Mesothelial cell of epicardium (in vitro differentiated cells): ENCODE measurements at places on chromosomes 1 and 21. TPM values are rescaled to one million over a fixed set of nuclear protein-coding genes. Genes with fewer than 3 reads are reported as not detected.

OR10Z1 gene
- not detected in 3 replicates for total RNA-seq

IGSF5 gene
- total RNA-seq, result 2.2 to 2.5 TPM (median 2.2 TPM) in 3 replicates

- H3K4me1 ChIP-seq, result peaks cover 23% of the 10 kb centered on the region
- peak overlapping the region; percentile 74 for H3K27ac ChIP-seq
- no peaks in the 10 kb centered on the region for H3K27me3 ChIP-seq
- no peaks in the 10 kb centered on the region for H3K36me3 ChIP-seq
- DNase-seq, result no peak
Measured at GRCh38 chr1:63718541-63718970, 55.3 kb upstream of the ROR1 start.

GRCh38 chr1:9589719-9590157 is 1.0 kb downstream of the TMEM201 start:
- peaks cover 30% of the 10 kb centered on the region for H3K4me1 ChIP-seq
- peak overlapping the region; percentile 76 for H3K4me3 ChIP-seq
- no peak overlapping the region for H3K27ac ChIP-seq
